ENCODE measurements at places on chromosomes 2 and 18.

- no peak for DNase-seq
These were observed 109.9 kb downstream of the PTPRM start for GRCh38 chr18:7677001-7677400.

DNA sequence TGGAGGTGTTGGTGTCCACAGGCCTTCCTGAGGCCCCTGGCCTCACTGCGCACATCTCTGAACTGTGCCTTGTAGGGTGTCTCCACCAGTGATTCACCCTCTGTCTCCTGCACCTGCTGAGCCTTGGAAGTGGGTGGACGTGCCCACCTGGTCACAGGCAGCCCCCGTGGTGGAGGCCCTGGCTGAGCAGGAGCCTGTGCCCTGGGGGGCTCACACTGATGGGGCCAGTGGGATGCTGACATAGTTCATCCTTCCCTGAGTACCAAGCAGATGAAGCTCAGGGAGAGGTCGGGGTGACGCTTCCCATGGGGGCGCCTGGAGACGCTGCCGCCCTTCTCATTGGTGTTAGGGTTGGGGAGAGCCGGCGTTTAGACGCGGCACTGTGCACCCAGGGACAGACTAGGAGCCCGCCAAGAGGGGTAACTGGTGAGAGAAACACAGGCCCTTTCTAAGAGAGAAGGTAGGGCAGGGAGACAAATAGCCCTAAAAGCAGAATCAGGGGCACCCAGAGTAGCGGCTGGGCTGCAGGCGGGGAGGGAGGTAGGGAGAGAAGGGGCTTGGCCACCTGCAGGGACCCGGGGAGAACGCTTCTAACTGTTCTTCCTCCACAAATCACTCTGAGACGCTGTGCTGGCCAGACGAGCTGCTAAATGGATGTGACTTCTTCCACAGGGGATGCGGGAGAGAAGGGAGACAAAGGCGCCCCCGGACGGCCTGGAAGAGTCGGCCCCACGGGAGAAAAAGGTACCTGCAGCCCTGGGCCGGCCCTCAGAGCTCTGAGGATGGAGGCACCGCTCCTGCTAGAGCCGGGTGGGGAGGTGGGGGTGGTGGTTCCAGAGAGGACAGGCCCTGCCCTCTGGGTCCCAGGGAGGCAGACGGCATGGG, 18.0 kb downstream of the COLEC11 start:
- no peak for DNase-seq

DNA sequence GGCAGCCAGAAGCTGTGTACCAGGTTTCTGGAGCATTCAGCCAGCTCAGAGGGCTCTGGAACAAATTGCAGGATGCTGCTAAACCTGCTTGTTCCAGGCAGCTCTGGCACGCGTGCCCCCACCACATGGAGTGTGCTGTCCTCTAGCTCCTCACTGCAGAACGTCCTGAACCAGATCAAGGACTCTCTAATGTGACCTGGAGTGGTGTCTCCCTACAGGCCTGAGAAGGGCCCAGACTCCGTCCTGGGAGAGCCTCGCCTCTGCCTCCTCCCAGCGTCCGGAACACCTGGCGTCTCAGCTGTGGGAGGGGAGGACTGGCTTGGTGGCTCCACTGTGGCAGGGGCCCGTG, 115.6 kb upstream of the GPC1 start:
- no peak for DNase-seq

DNA sequence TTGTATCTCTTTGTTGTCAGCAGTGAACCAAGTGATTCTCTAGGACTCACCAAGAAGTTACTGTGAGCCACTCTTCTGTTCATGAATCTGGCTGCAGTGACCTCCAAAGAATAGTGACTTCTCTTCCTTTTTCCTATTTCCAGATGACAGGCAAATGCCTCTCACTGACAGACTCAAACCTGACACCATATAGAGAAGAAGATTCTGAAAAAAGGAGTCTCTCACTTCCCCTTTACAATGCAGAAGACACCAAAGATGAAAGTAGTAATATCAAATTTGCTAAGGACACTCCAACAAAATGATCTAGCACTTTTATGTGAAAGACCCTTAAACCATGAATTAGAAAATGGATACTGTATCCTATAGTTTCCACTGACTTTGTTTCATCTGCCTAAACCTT, 44.4 kb upstream of the SETBP1 start:
- no peak for DNase-seq

DNA sequence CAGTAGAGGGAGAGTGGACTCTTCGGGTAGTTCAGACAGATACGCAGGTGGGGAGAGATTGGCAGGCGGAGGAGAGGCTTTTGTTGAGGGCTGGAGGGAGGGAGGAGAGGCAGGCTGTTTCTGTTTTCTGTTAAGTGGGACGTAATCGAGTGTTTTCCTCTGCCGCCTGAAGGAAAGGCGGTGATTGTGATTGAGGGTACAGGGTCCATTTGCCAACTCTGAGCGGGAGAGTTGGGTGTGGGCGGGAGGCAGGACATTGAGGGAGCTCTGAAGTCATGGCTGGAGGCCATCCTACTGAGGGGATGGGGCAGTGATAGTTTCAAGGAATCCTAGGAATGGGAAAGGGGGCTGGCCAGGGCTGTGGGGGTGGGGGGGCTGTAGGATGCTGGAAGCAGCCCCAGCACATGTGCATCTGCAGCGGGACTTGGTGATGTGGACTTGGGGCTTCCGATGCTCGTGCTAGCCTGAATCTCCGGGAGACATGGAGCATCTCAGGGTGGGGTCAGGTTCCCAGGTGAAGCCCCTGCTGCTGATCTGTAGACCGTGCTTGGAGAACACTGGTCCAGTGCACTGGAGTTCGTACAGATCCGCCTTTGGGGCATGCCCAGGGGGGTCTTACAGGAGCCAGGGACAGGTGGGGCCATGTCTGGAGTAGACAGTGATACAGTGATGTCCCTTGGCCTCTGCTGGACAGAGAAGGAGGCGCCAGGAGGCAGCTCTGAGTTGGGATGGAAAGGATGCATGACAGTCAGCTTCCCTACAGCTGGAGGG, 167.5 kb downstream of the AGAP1 start:
- no peak for DNase-seq

All from activated T-cell treated with anti-CD3 and anti-CD28 coated beads for 24 hours (primary cell).